ENCODE measurements at places on chromosomes 7 and 10. TPM values are rescaled to one million over a fixed set of nuclear protein-coding genes. Genes with fewer than 3 reads are reported as not detected.

PRSS2 gene
- not detected for polyA plus RNA-seq

PHYHIPL gene
- 18.0 TPM for polyA plus RNA-seq

CPA1 gene
- polyA plus RNA-seq = 1.2 TPM

DNA sequence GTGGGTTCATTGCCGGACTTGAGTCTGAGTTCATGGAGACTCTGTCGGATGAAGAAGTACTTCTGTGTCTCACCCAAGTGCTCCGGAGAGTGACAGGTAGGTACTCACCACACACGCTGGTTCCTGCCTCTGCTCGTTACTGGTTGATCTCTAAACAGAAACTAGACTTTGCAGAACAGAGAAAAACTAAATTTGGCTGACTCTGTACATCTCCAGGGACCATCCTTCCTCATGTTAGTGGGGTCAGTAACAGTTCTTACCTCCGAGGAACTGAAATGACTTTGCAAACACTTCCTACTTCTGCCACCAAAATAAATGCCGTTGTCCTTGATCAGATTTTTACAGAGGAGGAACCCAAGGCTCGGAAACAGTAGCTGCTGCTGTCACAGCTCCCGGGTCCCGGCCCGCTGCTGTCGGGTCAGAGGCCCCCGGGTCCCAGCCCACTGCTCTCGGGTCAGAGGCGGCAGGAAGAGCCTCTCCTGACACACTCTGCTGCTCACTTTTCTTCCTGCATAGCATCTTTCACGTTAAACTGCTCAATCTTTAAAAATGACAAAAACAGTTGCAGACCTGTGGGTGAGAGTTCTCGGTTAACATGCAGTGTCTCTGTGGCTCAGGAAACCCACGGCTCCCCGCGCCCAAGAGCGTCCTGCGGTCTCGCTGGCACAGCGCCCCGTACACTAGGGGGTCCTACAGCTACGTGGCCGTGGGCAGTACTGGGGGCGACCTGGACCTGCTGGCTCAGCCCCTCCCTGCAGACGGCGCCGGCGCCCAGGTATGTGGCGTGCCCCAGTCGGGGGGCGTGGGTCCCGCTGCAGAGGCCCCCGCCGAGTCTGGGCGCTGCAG is 4.8 kb upstream of the MTG1 start:
- DNase-seq = no peak

GRCh38 chr7:71491336-71491735 is 359.4 kb downstream of the GALNT17 start:
- peak; percentile 33 for DNase-seq

DNA sequence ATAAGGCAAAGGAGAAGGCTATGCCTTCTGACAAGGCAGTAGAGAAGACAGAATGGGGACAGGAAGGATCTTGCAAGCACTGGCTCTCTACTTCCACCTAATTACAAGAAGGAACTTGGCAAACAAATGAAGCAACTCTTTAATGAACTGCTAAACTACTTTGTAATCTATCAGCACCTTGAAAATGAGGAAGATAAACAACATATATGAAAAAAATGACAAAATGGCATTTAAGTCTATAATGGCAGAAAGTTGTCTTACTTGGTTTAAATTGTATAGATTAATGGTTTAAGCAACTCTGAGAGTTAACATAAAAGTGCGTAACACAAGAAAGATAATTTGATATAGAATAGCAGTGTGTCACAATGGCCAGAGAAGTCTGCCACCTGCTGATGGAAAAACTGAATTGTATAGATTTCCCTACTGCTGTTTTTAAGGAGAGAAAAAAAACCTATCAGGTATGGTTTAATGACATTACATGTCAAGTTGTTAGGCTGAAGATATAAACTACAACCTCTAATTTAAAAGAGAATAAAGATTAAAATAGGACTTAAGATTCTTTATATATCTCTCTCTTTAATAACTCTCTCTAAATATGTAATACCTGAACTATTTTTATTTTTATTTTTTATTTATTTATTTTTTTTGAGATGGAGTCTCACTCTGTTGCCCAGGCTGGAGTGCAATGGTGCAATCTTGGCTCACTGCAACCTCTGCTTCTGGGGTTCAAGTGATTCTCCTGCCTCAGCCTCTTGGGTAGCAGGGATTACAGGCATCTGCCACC is 11.8 kb downstream of the NT5C3A start:
- no peak for DNase-seq

WDR86 gene
- 23.6 TPM for polyA plus RNA-seq

DNA sequence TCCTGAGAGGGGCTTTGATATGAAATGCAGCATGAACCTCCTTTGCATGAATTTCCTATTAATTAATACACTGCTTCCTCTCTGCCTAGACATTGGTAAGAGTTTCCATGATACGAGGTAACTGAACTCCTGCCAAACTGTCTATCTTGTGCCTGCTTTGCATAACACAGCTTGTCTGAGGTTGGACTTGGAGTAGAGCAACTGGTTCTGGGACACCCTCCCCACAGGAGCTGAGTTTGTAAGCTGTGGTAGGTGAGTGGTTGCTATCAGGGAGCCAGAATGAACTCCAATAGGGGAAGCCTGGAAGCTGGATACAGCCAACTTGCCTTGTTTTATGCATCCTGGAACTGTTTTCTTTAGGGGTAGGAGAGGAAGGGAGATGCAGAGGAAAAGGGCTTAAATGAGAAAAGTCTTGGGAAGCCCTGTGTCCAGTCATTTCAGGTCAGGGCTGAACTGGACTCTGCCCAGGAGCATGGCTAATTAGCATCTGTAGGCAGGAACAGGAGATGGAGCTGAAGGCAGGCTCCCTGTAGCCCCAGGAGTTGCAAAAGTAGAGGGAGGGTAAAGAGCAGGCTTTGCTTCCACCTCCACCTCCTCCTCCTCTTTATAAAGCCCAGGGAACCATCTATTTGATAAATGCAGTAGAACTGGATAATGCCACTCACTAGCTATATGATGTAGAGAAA is 73.2 kb upstream of the GPR158 start:
- no peak for DNase-seq

DNA sequence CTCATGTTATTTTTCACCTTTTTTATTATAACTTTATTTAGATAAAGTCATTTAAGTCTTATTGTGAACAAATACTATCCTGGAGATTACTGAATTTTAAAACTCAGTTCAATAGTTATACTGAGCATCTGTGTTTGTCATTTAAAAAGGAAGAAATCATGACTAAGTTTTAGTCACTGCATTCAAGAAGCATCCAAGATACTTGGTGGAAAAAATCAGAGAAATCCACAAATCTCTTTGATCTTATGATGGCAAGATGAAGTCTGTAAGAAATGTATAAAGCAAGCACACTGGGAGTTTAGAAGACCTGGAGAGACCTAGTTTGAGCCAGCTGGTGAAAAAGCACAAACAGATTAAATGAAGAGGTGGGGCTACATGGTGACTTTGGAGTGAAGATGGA is 529.8 kb upstream of the IGFBP3 start:
- no peak for DNase-seq

DNA sequence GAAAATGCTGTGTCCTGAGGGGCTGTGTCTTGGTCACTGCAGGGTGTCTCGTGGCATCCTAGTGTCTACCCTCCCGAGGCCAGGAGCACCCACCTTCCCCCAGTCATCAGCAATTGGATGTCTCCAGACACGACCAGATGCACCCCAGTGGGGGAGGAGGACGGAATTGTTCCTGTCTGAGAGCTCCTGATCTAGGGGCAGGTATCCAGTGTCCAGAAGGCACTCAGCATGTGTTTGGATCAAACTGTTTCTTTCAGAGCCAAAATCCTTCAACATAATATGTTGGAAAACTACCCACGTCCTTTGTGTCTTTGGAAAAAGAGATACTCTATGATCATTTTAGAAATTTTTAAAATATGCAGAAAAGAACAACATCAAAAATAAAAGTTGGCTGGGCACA is 16.9 kb downstream of the PRKRIP1 start:
- DNase-seq = no peak

- no peak for DNase-seq
Observed at GRCh38 chr7:111540199-111540815, 22.0 kb downstream of the IMMP2L start.

JMJD1C gene
- 112 TPM for polyA plus RNA-seq

DNA sequence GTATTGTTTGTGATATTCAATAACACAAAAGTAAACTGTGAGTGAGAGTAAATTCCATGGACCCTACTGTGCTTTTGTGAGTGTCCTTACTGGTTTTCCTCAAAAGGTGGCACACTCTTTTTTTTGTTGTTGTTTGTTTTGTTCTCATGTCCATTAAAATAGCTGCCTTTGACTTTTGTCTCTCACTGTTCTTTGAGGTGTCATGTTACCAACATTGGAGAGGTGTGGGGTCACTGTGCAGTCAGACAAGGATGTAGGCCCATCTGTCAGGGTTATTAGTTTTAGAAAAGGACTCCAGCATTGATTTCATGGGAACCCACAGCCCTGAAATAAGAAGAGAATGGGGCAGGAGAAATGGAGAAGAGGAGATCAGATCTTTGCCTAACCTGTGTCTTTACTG is 383.1 kb downstream of the SORCS3 start:
- no peak for DNase-seq

HOXA1 gene
- polyA plus RNA-seq = 2.4 TPM

CYTH3 gene
- polyA plus RNA-seq = 36.2 TPM

GJC3 gene
- 1.3 TPM for polyA plus RNA-seq

GRCh38 chr10:124667425-124668345 is 76.5 kb downstream of the FAM53B start:
- no peak for DNase-seq

- no peak for DNase-seq
Observed at GRCh38 chr7:148515237-148515636, 75.3 kb upstream of the C7orf33 start.

DNA sequence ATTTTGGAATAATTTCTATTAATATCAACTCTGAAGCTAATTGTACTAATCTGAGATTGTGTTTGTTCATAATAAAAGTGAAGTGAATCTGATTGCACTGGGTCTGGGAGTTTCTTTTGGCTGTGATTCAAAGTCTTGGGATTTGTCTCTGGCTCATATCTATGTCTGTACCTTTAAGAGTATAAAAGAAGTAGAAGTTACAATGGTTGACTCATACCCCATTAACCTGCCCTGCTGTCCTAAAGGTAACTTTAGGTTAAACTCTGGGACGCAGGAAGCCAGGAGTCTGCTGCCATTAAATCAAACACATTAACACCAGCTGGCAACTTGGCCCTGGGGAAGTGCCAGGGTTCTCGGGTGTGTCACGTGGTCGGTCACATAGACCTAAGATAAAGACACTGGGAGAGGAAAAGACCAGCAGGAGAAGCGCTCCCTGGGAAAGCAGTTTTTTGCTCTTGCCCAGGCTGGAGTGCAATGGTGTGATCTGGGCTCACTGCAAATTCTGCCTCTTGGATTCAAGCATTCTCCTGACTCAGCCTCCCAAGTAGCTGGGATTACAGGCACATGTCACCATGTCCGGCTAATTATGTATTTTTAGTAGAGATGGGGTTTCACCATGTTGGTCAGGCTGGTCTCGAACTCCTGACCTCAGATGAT is 17.8 kb downstream of the SCD start:
- DNase-seq = peak; percentile 53

GRCh38 chr7:33183504-33183903 is 54.1 kb downstream of the BBS9 start:
- no peak for DNase-seq

- no peak for DNase-seq
Observed at GRCh38 chr10:21509341-21510240, 15.9 kb downstream of the SKIDA1 start.

- no peak for DNase-seq
Observed at GRCh38 chr7:104096683-104097082, 107.2 kb upstream of the RELN start.

DOCK1 gene
- 68.8 TPM for polyA plus RNA-seq

GRCh38 chr10:35735412-35735811 is 93.3 kb upstream of the FZD8 start:
- no peak for DNase-seq

DNA sequence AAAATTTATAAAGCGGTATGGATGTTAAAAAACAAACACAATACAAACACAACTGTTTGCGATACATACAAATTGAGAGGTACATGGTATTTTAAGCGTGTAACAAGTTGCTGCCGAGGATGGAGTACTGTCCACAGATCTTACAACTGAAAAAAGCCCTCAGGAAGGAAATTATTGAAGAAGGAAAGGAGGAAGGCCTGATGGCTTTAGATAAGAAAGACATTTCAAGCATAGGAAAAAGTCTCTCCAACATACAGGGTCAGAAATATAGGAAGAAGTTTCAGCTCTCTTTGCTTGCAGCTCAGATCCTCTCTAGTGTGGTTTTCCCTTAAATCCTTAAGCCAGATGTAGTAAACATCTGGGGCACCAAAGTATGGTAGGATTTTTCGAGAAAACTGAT is 25.0 kb downstream of the RBM28 start:
- DNase-seq = no peak

STEAP1 gene
- 14.3 TPM for polyA plus RNA-seq

DNA sequence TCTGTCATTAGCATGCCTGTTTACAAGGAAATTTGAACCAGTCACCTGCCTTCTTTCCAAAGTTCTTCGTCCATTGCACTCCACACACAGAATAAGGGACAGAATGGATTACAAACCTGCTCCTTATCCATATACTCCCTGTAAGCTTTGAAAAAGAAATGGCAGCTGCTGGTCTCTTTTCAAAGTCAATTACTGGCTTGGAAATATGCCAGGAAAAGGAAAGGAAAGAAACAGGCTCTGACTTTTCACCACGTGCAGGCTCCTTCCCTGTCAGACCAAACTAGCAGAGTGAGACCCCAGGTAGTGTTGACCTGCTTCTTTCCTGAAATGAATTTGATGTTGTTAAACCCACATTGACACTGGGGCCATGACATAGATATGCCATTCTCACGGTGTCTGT is 84.5 kb downstream of the LHFPL3 start:
- no peak for DNase-seq

PARD3 gene
- 87.3 TPM for polyA plus RNA-seq

ELAPOR2 gene
- 7.7 TPM for polyA plus RNA-seq

DNA sequence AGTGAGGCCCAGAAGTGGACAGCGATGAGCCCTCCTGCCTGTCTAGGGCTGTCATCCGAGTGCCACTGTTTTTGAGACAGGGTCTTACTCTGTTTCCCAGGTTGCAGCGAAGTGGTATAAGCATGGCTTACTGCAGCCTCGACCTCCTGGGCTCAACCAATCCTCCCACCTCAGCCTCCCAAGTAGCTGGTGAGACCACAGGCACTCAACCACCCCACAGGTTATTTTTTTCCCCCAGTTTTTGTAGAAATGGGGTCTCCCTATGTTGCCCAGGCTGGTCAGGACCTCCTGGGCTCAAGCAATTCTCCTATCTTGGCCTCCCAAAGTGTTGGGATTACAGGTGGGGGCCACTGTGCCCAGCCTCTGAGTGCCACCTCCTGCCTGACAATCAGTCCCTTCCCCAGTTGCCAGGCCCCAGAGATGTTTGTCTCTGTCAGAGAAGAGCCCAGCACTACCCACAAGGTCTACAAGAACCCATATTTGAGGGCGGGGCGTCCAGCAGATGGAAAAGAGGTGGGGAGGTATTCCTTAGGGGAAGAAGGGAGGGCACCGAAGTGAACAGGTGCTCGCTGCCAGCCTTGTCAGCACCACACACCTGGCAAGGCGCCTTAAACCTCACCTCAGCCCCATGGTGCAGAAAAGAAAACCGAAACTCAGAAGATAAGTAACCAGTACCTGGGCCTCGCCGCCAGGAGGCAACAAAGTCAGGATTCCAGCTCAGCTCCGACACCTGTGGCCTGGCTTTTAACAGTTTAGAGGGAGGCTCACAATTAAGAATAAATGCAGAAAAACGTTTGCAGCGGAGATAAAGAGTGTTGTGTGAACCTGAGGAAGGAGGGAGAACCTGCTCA is 77.4 kb upstream of the ANLN start:
- DNase-seq = no peak

Data from right renal cortex interstitium (tissue), 3 donors.